WTC11 (cell line): ENCODE measurements at places on chromosomes 7 and 10. TPM values are rescaled to one million over a fixed set of nuclear protein-coding genes. Genes with fewer than 3 reads are reported as not detected.

DNA sequence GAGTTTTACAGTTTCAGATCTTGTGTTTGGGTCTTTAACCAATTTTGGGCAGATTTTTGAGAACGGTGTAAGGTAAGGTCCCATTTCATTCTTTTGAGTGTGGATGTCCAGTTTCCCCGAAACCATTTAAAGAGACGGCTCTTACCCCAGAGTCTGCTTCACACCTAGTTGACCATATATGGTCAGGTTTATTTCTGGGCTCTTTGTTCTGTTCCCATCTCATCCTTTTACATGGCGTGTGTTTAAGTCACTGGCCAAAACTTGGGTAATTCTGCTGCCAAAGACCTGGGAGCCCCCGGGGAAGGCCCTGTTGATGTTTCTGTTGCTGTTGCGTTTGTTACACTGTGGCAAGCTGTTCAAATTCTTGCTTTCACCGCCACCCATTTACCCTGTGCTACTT is 120.1 kb downstream of the PTPRN2 start:
- no peak for DNase-seq

- DNase-seq = no peak
Observed at GRCh38 chr10:99345350-99345749, 16.2 kb downstream of the CNNM1 start.

GRCh38 chr7:22302193-22302592 is 54.8 kb downstream of the RAPGEF5 start:
- no peak for DNase-seq

DNA sequence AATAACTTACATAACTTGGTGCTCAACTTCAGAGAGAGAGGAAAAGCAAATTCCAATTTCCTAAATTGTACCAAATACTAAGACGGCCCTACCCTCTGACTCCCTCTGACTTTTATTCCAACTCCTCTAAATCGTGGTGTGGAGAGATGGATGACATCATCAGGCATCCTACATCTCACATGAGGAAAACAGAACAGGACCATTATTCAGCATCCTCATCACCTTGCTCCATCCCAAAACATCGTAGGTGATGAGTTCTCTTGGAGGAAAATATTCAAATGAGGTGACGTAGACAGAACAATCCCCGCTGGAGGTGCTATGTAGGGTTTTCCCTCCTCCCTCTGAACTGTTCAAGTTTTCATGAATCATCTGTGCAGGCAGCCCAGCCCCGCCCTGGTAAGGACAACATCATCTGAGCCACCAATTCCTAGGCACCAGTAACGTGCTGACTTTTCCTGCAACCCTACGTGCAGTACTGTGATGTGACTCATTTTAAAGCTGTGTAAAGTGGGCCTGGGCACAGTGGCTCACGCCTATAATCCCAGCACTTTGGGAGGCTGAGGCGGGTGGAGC is 167.2 kb downstream of the CALN1 start:
- no peak for DNase-seq

GRCh38 chr7:140810830-140811556 is 113.7 kb downstream of the BRAF start:
- peak; percentile 52 for DNase-seq

DNA sequence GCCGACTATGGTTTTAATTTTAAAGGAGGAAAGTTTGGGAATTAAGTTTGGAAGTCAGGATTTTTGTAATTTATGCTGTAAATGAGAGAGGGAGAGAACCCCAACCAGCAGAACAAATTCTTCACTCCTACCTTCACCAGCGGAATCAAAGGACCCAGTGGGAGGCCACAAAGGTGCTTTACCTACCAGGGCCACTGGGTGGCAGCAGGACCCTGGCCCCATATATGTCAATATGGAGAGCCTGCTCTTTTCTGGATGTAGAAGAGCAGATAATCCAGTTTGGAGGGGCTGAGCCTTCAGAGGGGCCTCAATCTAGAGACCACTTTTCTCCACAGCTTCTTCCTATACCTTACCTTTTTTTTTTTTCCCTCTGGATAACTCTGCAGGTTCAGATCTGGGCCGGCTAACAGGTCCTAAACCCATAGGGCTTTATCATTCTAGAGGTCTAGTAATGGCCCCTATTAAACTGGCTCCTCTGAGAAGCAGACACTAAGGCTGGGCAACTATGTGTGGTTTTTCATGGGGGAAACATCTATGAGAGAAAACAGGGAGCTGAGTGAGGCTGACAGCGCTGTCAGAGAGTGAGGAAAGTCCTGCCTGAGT is 8.5 kb upstream of the SCD start:
- DNase-seq = peak; percentile 82

GRCh38 chr10:61183967-61184366 is 240.0 kb upstream of the RHOBTB1 start:
- DNase-seq = no peak

DNA sequence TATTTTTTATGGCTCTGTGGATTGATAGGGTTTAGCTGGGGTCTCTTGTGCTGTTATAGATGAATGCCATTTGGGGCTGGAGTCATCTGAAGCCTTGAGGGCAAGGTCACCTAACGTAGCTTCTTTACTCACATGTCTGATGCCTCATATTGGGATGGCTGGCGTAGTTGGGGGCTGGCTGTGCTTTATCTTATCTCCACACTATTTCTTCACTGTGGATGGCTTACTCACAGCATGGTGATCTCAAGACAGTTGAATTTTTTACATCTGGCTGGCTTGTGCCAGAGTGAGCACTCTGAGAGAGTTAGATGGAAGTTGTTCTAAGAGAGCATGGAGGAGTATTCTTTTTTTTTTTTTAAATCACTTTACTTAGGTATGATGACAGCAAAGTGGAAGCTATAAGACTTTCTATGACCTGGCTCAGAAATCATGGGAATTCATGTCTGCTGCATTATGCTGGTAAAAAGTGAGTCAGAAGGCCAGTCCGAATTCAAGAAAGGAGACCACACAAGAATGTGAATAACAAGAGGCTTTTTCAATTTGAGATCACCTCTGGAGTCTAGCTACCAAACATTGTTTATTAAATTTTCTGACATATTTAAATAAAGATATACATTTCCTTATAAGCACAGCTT is 252.4 kb upstream of the TPK1 start:
- DNase-seq = no peak

DNA sequence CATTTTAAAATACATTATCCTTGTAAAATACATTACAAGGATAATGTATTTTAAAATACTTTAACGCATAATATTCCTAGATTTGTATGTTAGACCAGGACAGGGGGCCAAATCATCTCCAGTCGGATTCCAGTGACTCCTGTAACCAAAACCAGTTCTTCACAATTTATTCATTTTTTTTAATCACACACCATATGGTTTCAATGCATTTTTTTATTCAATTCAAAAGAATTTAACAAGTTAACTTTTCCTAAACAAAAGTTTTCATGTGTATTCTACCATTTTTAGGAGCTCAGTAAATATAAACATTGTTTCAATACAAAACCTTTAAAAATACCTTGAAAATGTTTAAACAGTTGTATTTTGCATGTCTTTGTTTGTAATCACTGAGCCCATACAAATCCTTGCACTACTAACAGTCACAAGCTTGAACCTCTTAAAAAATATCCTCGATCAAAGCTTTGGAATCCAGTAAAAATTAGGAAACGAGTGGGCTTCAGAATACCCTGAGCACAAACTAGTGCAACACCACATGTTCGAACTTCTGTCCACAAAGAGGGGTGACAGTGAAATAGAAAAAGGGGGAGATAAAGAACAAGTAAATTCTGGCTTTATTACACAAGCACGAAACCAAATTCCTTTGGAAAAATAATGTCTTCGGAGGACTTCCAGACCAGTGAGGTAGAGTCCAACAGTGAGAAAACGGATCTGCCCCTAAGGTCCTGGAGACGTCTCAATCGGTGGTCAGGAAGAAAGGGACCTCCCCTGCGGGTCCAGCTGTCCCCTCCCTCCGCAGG is 1.6 kb downstream of the CCDC71L start:
- DNase-seq = no peak

DNA sequence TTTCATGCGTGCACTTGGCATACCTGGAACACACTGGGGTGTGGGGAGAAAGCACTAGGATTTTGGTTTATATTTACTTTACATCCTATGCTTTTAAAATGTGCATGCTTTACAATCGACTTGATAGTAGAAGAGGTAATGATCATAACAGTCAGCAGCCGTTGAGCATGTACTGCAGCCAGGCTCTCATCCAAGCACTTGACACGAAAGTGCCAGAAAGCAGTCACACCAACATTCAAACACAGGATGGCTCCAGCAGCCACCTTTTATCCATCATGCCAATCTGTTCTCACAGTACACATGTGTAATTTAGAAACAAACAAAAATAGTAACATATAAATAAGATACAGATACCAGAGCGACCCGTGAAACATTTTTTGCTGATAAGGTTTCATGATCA is 1.2 kb upstream of the FAM241B start:
- no peak for DNase-seq

HOXA2 gene
- not detected in 3 replicates for total RNA-seq

DNA sequence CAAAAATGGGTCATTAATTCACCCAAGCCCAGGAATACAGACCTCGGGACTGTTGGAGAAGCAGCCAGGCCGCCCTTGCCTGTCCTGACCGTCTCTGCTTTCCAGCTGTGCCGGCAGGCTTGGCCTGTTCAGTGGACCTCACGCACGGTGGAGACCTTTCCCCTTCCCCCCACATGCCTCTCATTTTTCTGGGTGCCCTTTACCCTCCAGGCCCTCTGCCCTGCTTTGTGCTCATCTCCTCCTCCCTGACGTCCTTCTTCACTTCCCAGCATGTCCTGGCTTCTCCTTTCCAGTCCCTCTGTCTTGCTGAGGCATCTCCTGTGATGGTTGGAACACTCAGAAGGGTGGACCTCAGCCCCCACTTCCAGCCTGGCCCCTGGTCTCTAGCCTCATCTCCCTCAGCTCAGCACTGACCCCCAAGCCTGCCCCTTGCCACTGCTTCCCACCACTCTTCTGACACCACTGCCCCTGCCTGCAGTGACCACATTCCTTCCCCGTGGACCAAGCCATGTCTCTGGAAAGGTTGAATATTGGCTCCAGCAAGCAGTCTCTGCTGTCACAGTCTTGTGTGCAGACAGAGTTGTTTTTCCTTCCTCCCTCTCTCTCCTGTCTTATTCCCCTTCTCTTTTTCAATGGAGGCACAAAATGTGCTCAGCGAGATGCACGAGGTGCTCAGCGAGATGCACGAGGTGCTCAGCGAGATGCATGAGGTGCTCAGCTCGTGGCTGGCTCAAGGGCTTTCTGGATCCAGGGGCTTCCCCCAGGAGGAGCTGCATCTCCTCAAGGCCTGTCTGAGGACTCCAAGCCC is 14.9 kb downstream of the BAG3 start:
- DNase-seq = no peak

GRCh38 chr10:33126742-33127141 is 168.7 kb upstream of the ITGB1 start:
- DNase-seq = no peak

DNA sequence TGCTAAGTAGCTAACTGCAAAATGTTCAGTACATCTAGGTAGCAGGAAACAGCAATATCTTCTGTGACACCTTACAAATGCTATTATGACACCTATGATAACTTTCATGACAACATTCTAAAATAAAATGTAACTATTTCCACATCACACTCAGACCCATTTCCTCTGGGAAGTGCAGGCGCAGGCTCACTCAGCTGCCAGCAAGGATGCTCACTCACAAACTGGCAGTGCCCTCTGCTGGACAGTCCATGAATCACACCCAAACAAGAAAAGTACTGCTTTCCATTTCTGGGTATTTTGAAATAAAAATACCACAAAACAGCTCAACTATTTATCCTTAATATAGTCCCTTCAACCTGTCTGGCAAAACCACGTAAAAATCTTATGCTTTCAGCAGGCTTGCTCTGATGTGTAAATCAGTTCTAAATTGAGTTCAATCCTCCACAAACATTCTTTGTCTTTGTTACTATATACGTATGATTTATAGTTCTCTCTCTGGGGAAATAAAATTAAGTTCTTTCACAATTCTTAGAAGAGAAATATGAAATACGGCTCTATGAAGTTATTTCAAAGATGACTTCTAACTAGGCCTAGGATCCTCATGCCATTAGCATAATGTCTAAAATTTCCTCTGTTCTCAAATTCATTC is 176.6 kb downstream of the PARD3 start:
- DNase-seq = peak; percentile 86

- peak; percentile 89 for DNase-seq
Observed at GRCh38 chr7:157010588-157011332, at the start of gene MNX1. MNX1 (minus strand) TSS chr7:157010663; CDS start chr7:157010350, 313 bp downstream.

HERC4 gene
- 39.4 to 41.3 TPM (median 41.1 TPM) in 3 replicates for total RNA-seq

DNA sequence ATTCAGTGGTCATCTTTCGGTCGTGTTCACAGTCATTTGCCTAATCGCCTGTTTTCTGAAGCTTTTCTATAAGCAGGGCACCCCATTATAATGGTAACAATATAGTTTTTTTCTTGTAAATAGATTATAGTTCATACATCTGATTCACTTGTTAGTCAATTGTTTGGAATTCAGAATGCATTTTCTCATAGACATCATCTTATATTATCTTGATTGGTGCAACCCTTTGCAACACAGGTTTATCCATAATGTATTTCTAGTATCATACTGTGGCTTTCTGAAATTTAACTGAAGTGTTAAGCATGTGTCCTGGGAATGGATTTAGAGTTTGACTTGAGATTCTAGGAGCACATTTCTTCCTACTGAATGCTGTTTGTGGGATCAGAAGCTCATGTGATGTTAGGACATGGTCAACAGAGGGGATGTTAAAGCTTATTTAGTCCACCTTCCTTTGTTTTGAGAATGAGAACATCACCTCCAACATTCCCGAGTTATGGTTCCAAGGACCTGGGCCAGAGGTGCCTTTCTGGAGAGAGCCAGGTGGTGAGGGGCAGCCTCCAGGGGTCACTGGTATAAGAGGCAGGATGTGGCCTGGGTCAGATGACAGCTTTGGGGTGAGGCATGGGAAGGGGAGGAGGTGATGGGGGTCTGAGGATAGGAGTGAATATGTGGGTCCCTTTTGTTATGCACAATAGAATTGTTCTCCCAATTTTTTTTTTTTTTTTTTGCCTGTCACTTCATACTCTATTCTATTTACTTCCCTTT is 415.6 kb downstream of the EXOC4 start:
- DNase-seq = peak; percentile 17

- DNase-seq = no peak
Observed at GRCh38 chr10:16717622-16718395, 99.4 kb downstream of the RSU1 start.

- DNase-seq = no peak
Observed at GRCh38 chr10:33101392-33101787, 143.4 kb upstream of the ITGB1 start.

DNA sequence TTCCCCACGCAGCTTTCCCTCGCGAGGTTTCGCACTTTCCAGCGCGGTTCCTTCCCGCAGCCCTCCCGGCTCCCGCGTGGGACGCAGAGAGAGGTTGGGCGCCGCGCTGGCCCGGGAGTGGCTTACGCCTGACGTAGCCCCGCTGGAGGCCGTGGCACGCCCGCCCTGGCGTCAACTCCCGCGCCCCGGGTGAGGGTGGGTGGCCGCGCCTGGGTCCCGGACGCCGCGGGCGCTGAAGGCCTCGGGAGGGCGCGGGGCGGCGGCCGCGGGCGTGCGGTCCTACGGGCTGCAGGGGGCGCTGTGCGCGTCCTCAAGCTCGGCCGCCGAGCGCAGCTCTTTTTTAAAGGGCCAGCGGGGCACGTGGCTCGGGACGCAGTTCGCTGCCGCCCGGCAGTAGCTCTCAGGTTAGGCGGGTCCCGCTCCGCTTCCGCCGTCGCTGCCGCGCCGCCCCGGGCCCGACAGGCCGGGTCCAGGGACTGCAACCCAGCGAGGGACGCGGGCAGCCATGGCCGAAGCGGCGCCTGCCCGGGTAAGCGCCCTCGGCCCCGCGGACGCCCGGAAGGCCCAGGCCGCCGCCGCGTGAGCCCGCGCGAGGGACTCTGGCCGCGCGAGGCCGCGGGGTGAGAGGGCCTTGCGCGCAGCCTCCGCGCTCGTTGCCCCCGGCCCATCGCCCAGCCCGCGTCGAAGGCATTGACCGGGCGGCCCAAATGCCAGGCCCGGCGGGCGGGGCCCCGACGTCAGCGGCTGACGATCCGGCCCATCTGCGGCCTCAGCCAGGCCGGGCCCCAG is at the start of gene ZNF783:
Gene ZNF783 (plus strand): TSS at position 368 of the 789 bp plus-strand sequence. CDS start 138 bp downstream, at position 506.
- peak; percentile 84 for DNase-seq
